Body of pancreas (tissue), 4 donors: ENCODE measurements at places on chromosomes 12 and 14. TPM values are rescaled to one million over a fixed set of nuclear protein-coding genes. Genes with fewer than 3 reads are reported as not detected.

Gene PRB2
- not detected for total RNA-seq

Gene MGP
- 228 TPM for total RNA-seq

Gene LAG3
- total RNA-seq, result not detected

Gene INHBE
- total RNA-seq, result not detected

Gene SYNDIG1L
- 0.52 TPM for total RNA-seq

Gene SLC7A7
- 16.6 TPM for total RNA-seq

DNA sequence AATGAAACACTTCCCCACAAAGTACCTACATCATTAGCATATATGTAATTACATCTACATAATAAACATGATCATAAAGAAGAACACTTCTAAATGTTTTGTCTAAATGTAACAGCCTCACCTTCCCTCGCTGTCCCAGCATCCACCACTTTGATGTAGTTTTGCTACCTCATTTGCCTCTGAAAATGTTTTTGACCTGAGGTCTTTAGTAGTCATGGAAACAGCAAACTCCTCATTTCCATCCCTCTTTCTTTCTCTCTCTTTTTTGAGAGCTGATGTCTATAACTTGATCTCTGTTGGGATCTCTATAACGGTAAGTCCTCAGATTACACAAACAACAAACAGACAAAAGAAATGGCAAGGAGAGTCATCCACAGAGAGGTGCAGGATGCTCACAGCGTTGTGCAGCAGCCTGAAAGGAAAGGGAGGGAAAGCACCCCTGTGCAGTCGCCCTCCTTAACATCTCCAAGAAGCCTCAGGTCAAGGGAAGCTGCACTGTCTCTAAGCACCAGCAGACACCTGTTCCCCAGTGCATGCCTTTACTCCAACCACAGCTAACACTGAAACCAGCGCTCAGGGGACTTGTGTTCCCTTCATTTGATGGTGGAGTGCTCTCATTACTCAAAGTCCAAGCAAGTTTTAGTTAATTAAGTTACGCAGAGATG lies 268.7 kb downstream of the TMEM132D start:
- no peaks in the 10 kb centered on the region for H3K27me3 ChIP-seq
- no peak overlapping the region for H3K27ac ChIP-seq
- DNase-seq, result no peak
- no peak overlapping the region for H3K4me3 ChIP-seq
- no peaks in the 10 kb centered on the region for H3K36me3 ChIP-seq

DNA sequence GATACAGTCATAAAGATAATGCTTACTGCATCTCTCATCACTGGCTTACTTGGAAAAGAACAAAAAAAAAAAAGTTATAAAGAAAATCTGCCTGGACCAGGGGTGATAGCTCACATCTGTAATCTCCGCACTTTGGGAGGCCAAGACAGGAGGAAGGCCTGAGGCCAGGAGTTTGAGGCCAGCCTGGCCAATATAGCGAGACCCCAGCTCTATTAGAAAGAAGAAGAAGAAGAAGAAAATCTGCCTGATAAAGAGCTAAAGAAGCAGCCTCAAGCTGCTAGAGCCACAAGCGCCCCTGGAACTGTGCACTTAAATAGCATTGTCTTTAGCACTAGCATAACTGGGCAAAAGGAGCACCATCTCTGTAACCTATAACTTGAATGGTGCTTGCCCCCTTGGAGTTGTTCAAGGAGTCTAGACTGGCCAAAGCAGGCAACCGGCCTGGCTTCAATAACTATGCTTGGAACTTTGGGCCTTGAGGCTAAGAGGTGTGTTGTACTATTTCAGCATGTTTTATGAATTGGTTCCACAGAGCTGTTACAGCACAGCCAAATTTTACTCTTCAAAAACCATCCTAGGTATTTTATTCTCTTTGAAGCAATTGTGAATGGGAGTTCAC lies 53.2 kb downstream of the SINHCAF start:
- no peaks in the 10 kb centered on the region for H3K27me3 ChIP-seq
- H3K4me1 ChIP-seq, result no peaks in the 10 kb centered on the region
- no peaks in the 10 kb centered on the region for H3K36me3 ChIP-seq
- no peak overlapping the region for H3K27ac ChIP-seq

DNA sequence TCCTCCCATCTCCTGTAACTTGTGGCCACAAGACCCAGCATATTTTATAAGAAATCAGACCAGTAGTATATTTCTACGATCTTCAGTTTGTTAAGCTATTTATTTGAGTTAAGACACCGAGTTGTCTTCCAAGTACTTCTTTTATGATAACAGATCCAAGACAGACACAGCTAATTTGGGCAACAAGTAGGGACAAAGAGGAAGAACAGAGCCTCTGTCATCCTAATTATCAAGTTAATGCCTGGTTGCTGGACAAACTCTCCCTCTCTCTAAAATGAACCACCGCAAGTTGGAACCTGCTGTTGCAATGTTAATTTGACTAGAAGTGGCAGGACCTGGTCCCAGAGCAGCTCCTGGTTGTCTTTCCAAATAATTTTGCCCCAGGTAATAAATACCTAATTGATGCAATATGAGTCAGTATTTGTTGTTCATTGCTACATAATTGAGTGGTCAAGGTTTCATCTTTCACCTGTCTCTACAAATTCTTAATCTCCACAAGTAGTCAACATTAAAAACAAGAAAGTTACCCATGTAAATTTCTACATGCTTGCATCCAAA lies 323.7 kb downstream of the PAWR start:
- no peaks in the 10 kb centered on the region for H3K36me3 ChIP-seq
- H3K27ac ChIP-seq, result no peak overlapping the region
- no peaks in the 10 kb centered on the region for H3K27me3 ChIP-seq
- no peaks in the 10 kb centered on the region for H3K4me1 ChIP-seq

DNA sequence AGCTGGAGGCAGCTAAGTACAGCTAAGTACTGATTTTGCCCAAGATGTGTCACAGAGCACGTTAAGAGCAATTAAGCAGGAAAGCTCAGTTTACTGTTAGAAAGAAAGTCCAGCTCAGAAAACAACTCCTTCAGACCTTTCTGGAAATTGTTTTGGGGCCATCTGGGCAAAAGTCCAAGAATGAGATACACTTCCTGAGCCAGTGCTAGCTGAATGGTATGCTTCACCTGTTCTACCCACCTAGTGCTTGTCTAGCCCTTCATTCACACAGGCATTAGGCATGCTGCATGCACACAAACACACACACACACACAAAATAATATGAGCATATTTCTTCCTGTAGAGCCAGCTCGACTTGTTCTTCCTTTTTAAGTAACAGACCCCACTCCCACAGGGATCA lies 6.6 kb upstream of the IKZF4 start:
- no peak for DNase-seq
- no peaks in the 10 kb centered on the region for H3K27me3 ChIP-seq
- H3K4me3 ChIP-seq, result no peak overlapping the region
- H3K36me3 ChIP-seq, result no peaks in the 10 kb centered on the region

- no peak overlapping the region for H3K27ac ChIP-seq
- no peak overlapping the region for H3K4me3 ChIP-seq
- H3K27me3 ChIP-seq, result no peaks in the 10 kb centered on the region
- DNase-seq, result no peak
- no peaks in the 10 kb centered on the region for H3K36me3 ChIP-seq
- no peaks in the 10 kb centered on the region for H3K4me1 ChIP-seq
Measured at GRCh38 chr14:80364274-80364673, 153.0 kb upstream of the DIO2 start.

DNA sequence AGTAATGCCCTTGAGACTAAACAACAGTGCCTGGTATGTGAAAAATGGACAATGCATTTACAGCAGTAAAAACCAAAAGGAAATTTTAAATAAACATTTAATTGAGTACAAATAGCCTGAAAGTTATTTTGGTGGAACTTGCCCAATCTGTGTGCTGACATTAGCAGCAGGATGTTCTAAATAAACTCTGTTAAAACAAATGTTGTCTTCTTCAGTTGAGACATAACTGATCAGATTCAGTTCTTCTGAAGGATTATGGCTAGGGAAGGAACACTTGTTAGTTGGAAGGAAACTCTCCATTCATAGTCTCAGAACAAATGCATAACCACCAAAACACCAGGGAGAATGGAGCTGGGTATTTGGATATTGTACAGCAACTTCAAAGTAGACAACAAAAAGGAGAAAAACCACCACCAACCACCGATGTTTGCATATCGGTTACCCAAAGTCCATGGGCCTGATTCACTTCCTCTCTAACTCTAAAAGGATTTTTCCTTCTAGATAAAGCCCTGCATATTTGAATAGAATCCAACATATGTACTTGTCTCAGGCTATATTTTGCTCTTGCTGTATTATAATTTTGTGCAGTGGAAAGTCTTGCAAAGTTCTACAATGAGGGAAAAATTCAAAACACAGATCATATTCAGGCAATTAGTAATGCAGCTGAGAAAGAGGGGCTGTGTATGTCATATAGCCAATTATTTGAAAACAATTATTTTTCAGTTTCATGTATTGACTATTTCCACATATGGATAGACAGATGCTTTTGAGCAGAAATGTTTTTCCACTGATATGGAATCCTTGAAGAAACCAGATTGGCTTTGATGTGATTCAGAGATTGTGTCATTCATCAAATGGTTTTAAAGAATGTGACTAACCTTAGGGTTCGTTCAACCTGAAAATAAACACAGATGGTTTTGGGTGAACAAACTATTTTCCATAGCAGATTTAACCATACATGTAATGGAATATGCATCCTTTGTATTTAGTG lies 152.2 kb upstream of the BMP4 start:
- no peaks in the 10 kb centered on the region for H3K36me3 ChIP-seq
- H3K27me3 ChIP-seq, result no peaks in the 10 kb centered on the region
- no peak overlapping the region for H3K4me3 ChIP-seq
- H3K27ac ChIP-seq, result no peak overlapping the region
- no peak for DNase-seq

GRCh38 chr12:74899031-74899829 lies 310.4 kb downstream of the KCNC2 start:
- DNase-seq, result no peak
- no peaks in the 10 kb centered on the region for H3K36me3 ChIP-seq
- H3K27ac ChIP-seq, result no peak overlapping the region
- H3K27me3 ChIP-seq, result no peaks in the 10 kb centered on the region
- no peak overlapping the region for H3K4me3 ChIP-seq
